ENCODE measurements at places on chromosomes 1 and 21.

GRCh38 chr1:82197606-82198005 is 396.9 kb downstream of the ADGRL2 start:
- no peak overlapping the region for H3K27ac ChIP-seq
- no peak overlapping the region for H3K4me3 ChIP-seq
- no peaks in the 10 kb centered on the region for H3K27me3 ChIP-seq
- H3K36me3 ChIP-seq, result no peaks in the 10 kb centered on the region

DNA sequence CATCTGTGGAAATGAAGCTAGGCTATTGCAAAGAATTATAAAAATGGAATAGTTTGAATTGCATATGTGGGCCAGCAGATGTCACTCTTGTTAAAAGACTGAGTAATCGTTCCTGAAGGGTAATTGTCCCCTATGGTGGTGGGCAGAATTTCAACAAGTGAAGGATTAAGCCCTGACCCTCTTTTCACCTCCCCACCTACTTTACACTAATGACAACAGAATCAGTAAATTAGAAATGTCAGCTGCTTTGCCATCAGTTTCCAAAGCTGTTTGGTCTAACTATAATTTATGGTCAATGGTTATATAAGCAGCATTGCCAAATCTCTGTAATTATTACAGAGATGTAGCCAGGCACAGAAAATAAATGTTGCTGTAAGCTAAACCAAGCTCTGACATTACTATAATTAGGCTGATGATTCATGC is 898.6 kb downstream of the AMY1C start:
- DNase-seq, result peak; percentile 65
- no peaks in the 10 kb centered on the region for H3K27me3 ChIP-seq
- H3K36me3 ChIP-seq, result no peaks in the 10 kb centered on the region
- no peaks in the 10 kb centered on the region for H3K4me1 ChIP-seq
- no peak overlapping the region for H3K27ac ChIP-seq

- H3K4me1 ChIP-seq, result no peaks in the 10 kb centered on the region
- DNase-seq, result no peak
- no peak overlapping the region for H3K4me3 ChIP-seq
- H3K27ac ChIP-seq, result no peak overlapping the region
- H3K36me3 ChIP-seq, result no peaks in the 10 kb centered on the region
Measured at GRCh38 chr1:63200676-63201075, 121.7 kb upstream of the FOXD3 start.

DNA sequence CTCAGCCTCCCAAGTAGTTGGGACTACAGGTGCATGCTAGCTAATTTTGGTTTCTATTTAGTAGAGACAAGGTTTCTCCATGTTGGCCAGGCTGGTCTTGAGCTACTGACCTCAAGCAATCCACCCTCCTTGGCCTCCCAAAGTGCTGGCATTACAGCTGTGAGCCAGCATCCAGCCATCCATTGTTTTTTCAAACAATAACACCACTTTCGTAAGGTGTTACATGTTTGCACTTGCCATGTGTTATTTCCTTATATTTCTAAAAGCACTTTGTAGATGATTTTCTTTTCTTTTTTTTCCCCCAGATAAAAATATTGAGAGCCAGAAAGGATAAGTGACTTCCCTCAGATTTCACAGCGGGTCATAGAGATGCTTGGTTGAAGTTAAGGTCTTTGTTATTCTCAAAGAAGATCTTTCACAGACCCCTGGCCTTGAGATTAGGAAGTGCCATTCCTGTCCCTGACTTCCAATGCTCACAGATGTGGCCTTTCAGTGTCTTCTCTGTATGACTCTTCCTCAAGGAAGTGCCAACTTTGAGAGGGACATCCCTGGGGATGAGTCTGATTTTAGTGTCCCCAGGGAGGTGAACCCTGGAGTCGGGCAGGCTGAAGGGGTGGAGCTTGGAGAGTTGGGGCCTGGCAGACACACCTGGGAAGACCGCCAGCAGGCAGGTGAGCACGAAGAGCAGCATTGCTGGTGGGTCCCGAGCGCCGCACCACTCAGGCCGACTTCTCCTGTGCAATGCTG is 6.3 kb downstream of the PIGR start:
- H3K4me1 ChIP-seq, result no peaks in the 10 kb centered on the region
- no peak overlapping the region for H3K4me3 ChIP-seq
- no peaks in the 10 kb centered on the region for H3K36me3 ChIP-seq
- H3K27me3 ChIP-seq, result no peaks in the 10 kb centered on the region

- no peaks in the 10 kb centered on the region for H3K4me1 ChIP-seq
- H3K27ac ChIP-seq, result no peak overlapping the region
- H3K36me3 ChIP-seq, result no peaks in the 10 kb centered on the region
- no peak overlapping the region for H3K4me3 ChIP-seq
Measured at GRCh38 chr21:34998176-34998575, 50.9 kb downstream of the RUNX1 start.

GRCh38 chr1:169321539-169321938 is 46.1 kb downstream of the NME7 start:
- no peaks in the 10 kb centered on the region for H3K4me1 ChIP-seq
- no peaks in the 10 kb centered on the region for H3K36me3 ChIP-seq
- DNase-seq, result no peak
- no peaks in the 10 kb centered on the region for H3K27me3 ChIP-seq
- no peak overlapping the region for H3K4me3 ChIP-seq

- no peak for DNase-seq
- no peaks in the 10 kb centered on the region for H3K27me3 ChIP-seq
- H3K27ac ChIP-seq, result no peak overlapping the region
- H3K4me3 ChIP-seq, result no peak overlapping the region
- no peaks in the 10 kb centered on the region for H3K4me1 ChIP-seq
Measured at GRCh38 chr1:151130987-151131586, 15.3 kb downstream of the SEMA6C start.

DNA sequence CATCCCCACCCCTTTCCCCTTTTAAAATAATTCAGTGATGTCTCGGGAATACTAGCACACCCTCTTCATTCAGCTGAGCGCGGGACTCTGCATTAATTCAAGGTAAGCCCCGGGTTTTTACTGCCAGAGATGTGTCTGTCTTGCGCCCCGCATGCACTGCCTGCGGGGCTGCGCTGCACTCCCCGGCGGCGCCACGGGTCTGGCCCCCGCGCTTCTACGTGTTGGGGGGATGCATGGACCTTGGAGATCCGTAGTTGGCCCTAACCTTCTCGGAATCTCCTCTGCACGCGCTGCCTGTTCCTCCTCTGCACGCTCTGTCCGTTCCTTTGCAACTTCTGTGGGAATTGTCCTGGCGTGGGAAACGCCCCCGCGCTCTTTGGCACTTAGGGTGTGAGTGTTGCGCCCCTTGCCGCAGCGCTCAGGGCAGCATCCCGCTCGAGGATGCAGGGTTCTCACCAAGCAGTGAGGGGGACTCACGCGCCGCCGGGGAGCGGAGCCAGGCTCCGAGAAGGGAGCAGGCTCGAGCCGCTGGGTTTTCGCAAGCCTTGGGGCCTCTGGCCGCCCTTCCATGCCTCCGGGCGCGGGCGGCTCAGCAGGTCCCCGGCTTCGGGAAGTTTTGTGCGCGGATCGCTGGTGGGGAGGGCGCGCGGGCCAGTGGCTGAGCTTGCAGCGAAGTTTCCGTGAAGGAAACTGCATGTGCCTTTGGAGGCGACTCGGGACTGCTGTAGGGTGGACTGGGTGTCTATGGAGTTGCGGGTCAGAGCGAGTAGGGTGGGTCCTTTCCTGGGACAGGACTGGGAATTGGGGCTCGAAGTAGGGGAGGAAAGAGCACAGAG is 165.1 kb upstream of the CACNA1E start:
- H3K4me3 ChIP-seq, result no peak overlapping the region
- H3K4me1 ChIP-seq, result no peaks in the 10 kb centered on the region
- H3K27me3 ChIP-seq, result no peaks in the 10 kb centered on the region
- no peak for DNase-seq

DNA sequence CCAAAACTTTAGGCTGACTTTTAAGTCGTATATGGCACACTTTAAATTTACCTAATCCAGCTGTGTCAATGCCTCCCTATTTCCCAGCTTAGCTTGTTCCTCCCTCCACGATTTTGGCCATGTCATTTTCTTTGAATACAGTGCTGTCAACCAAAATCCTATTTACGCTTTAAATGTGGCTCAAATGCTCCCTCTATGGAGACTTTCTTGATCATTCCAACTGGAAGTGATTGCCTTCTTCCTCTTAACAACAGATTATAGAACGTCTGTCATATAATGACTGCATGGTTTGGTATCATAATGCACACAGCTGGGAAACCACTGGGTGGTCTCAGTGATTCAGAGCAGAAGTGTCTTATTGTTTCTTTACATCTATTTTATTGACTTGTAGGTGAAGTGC is 18.9 kb upstream of the BATF3 start:
- H3K27me3 ChIP-seq, result no peaks in the 10 kb centered on the region
- no peaks in the 10 kb centered on the region for H3K36me3 ChIP-seq
- H3K4me3 ChIP-seq, result no peak overlapping the region
- no peak overlapping the region for H3K27ac ChIP-seq

DNA sequence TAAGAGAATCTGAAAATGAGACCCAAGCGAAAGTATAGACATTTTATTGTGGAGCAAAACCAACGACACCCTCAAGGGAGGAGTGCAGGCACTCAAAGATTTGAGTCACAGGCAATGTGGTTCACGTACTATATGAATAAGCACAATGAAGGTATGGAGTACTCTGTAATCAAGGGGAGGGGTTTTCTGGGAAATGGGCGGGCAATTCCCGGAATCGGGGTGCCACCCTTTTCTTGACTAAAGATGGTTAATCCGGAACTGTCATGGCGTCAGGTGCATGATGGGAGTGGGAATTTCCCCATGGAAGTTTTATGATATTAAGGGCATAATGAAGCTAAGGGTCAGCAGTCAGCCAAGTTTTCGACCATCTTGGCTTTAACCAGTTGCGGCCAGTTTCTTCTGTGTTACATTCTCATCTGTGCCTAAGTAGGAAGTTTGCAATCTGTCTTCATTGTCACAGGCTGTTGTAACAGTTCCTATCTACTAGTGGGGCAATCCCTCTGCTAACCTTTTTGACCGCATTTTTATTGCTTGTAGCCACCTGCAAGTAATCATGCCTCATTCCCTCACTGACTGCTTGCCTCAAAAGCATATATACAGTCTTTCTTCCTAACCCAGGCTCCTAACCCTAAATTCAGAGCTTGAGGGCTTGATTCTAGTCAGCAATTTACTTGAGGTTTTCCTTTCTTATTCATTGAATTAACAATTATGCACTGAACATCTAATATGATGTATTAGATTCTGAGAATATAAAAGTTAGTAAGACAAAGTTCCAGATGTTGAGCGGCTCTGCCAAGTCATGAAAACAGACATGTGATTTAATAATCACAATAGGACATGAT is 775 bp upstream of the AIM2 start:
- peaks cover 11% of the 10 kb centered on the region for H3K4me1 ChIP-seq
- H3K36me3 ChIP-seq, result no peaks in the 10 kb centered on the region
- no peak for DNase-seq
- no peak overlapping the region for H3K27ac ChIP-seq
- no peak overlapping the region for H3K4me3 ChIP-seq

DNA sequence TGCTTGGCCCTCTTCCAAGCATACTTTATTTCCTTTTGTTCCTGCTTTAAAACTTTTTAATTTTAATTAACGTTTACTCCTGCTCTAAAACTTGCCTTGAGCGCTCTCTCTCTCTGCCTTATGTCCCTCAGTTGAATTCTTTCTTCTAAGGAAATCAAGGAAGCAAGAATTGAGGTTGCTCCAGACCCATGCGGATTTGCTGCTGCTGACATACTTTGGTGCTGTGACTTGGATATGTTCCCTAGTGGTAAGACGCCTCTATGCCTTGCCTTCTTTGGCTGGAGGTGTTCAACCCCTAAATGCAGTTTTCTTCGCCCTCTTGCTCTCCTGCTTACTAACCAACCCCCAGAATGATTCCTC is 148.1 kb downstream of the ADSS2 start:
- H3K27ac ChIP-seq, result no peak overlapping the region
- no peaks in the 10 kb centered on the region for H3K36me3 ChIP-seq
- DNase-seq, result no peak
- peaks cover 3% of the 10 kb centered on the region for H3K4me1 ChIP-seq
- no peak overlapping the region for H3K4me3 ChIP-seq
- H3K27me3 ChIP-seq, result no peaks in the 10 kb centered on the region

DNA sequence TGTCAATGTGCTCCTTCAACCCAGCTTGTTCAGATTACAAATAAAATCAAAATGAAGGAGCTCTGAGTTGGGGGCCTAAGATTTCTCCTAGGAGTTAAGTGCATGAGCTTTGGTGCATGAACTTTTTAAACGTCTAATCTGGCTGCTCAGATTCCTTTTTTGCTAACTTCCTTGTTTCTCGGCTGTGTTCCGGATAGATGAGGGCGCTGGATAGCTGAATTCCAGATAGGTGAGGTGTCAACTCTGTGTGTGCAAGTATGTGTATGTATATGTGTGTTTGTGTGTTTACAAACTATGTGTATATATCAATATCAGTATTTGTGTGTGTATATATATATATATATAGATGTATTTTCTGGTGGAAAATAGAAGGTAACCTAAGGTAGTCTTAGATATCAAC is 37.5 kb upstream of the RCAN3 start:
- no peak overlapping the region for H3K27ac ChIP-seq
- H3K27me3 ChIP-seq, result no peaks in the 10 kb centered on the region
- H3K4me1 ChIP-seq, result no peaks in the 10 kb centered on the region

- DNase-seq, result peak; percentile 67
- no peak overlapping the region for H3K4me3 ChIP-seq
- H3K36me3 ChIP-seq, result peaks cover 79% of the 10 kb centered on the region
Measured at GRCh38 chr1:8862528-8862927, 16.0 kb downstream of the ENO1 start.

DNA sequence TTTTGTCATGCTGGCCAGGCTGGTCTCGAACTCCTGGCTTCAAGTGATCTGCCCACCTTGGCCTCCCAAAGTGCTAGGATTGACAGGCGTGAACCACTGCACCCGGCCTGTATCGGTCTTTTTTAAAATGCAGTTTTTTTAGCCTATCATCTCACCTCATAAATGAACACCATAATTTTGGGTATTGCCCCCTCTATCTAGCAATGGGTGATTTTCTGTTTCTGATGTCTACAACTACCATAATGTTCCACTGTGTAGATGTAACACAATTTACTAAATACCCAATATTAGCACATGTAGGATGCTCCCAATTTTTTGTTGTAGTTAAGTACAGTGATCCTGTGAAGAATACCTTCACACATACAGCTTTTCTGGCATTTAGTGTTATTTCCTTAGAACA is 2.0 kb upstream of the CAMTA1 start:
- peak overlapping the region; percentile 72 for H3K4me3 ChIP-seq
- H3K36me3 ChIP-seq, result no peaks in the 10 kb centered on the region
- H3K27me3 ChIP-seq, result no peaks in the 10 kb centered on the region
- H3K27ac ChIP-seq, result peak overlapping the region; percentile 99
- peak; percentile 87 for DNase-seq

DNA sequence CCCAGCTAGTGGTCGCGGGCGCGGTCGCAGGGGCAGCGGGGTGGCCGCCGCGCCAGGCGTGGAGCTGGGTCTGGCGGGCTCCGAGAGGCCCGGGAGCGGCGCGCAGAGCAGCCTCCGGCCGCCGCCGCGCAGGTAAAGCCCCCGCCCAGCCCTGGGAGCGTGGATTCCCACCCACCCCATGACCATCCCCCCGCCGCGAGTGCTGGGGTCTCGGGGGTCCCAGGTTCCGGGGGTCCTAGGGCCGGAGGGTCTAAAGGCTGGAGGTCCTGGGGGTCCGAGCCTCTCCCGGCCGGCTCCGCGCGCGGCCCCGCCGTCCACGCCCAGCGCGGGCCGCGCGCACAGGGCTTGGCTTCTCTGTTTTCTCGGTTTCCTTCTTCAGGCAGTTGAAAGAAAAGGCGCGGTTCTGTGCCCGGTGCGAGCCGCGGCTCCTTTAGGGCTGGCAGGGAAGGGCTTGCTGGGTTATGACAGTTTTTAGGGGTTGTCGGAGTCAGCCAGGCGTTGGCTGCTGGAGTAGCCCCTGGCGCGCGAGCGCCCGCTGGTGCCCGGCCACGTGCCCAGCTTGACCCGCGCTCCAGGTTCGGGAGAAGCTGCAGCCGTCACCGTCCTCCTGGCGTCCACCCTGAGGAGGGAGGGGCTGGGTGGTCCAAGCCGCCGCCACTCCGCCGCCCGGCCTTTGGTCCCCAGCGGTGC is 359 bp downstream of the LRRC3 start:
- no peaks in the 10 kb centered on the region for H3K27me3 ChIP-seq
- H3K4me1 ChIP-seq, result no peaks in the 10 kb centered on the region
